ENCODE measurements at places on chromosomes 3 and 15.

GRCh38 chr15:89107984-89108383, 19.7 kb downstream of the ABHD2 start:
- DNase-seq = no peak

- no peak for DNase-seq
Observed at GRCh38 chr15:33454996-33455395, 144.2 kb downstream of the RYR3 start.

DNA sequence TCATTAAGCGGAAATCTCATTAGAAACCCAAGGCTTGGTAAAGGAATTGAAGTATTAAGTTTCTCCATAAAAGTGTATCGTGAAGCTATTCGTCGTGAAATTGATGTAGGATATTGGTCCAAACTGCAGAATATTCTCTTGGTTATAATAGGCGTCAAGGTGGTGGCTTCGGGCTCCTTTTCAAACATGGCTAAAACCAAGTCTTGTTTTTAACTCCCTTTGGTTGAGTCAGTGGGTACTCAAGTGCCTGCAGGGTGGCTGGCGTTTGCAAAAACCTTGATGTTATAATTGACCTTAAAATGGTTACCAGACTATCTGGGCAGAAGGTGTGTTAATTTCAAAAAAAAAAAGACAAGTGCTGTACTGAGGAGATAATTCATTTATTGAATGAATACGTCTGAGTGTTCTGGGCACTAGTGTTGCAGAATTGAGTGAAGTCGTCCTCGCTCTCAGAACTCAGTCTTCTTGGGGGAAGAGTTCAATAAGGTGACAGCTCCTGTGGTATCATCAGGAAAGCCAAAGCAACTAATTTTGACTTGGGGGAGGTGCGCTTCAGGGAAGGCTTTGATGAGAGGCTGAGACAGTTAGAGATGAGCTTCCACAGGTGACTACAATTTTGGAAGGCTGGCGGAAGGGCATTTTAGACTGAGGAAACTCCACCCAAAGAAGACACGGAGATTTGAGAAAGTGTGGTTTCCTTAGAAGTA, 1.5 kb downstream of the UBE2Q2 start:
- DNase-seq = no peak

DNA sequence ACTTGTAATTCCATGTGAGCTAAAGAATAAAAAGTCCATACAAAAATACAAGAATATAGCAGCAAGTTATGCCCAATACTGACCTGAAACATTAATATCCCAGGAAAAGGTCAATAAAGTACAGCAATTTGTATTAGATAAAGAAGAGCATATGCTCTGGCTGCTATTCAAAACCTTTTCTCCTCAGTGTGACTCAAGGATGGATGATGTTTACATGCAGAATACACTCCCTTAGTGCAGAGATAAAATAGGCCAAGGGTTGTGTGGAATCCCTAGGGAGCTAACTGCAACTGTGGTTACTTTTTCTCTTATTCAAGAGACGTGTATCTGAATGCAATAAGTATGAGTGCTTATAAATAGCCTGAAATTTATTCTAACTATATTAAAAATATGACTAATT, 78.7 kb downstream of the SLC9A9 start:
- DNase-seq = no peak

DNA sequence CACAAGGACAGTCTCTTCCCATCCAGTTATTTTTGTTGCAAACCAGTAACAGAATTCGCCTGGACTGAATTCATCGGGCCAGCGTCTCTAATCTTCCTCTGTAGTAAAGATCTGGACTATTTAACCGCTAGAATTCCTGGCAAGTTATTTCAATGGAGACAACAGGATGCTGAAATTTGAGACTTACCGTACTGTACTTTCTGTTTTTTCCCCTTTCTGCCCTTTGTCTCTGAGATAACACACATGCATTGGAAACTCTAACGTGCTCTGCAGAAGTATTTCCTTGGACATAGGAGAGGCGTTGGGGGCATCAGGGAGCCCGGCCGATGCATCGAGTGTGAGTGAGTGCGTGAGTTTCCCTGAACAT, 61.5 kb downstream of the ASB7 start:
- no peak for DNase-seq

GRCh38 chr3:42270561-42270960, 4.6 kb upstream of the CCK start:
- no peak for DNase-seq

GRCh38 chr3:184211718-184212117, 17.7 kb upstream of the VWA5B2 start:
- no peak for DNase-seq

- DNase-seq = no peak
Observed at GRCh38 chr15:99054892-99055291, 47.3 kb upstream of the PGPEP1L start.

- DNase-seq = peak; percentile 51
Observed at GRCh38 chr15:93030430-93031102, 58.4 kb downstream of the RGMA start.

- no peak for DNase-seq
Observed at GRCh38 chr15:40722934-40723333, 28.0 kb downstream of the RAD51 start.

DNA sequence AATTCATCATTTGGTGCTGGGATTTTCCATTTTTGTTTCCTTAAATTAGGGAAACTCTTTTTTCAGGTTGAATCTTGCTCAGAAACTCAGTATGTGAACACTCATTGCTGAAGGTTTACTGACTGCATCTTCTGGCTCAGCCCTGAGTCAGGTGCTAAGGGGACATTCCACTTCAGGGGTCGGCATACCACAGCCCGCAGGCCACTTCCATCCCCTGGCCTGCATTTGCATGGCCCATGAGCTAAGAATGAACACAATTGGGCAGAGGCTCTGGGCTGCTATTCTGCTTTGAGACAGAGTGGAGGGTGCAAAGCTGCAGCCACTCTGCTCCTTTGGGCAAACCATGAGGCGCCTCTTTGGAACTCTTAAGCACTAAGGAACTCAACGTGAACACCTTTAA, 165.0 kb downstream of the FEZF2 start:
- no peak for DNase-seq

GRCh38 chr3:28042707-28043106, 198.7 kb upstream of the CMC1 start:
- DNase-seq = no peak

GRCh38 chr3:22582266-22582665, 620.9 kb upstream of the UBE2E2 start:
- no peak for DNase-seq

- no peak for DNase-seq
Observed at GRCh38 chr3:47874913-47875312, 72.0 kb downstream of the DHX30 start.

DNA sequence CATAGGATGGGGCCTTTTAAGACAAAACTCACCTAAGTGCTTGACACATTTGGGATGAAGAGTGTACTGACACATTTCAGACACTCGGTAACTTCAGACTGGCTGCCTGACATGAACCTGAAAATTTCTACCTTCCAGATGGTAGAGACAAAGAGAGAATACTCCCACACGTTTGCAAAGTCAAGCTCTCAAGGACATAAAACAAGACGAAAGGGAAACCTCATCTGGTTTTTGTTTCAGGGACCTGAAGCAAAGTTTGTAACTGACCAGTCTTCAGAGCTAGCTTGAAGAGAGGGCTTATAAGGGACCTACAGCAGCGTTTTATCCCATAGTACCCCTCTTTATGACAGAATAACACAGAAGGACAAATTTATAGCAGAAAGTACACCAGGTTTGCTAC, 41.9 kb downstream of the ZNF621 start:
- DNase-seq = no peak

- no peak for DNase-seq
Observed at GRCh38 chr15:90456236-90456635, 68.2 kb downstream of the IQGAP1 start.

Data from activated naive CD4-positive, alpha-beta T cell (primary cell).